Stimulated activated CD8-positive, alpha-beta memory T cell treated with anti-CD3 and anti-CD28 coated beads, Interleukin-7, amount 100 ng/mL, for 1 hour (primary cell): ENCODE measurements at places on chromosomes 5 and 9.

- DNase-seq = no peak
Measured at GRCh38 chr9:5269249-5269715, 35.2 kb downstream of the RLN2 start.

GRCh38 chr9:89579741-89580385 is 24.9 kb upstream of the GADD45G start:
- no peak for DNase-seq

DNA sequence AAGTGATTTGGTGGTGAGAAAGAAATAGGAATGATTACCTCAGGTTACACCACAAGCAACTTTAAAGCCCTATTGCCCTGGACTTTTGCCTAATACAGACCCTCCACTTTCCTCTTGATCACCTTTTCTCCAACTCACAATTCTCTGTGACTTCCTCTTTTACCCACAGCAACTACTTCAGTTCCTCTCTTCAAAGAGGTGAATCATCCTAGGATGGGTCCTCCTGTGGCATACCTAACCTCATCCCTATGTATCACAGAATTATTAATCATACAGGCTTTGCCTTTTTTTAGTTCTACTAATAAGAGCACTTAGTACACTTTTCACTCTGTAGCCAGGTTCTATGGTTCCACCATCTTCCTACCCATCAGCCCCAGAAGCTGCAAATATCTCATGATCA is 19.6 kb upstream of the INSL6 start:
- DNase-seq = no peak

DNA sequence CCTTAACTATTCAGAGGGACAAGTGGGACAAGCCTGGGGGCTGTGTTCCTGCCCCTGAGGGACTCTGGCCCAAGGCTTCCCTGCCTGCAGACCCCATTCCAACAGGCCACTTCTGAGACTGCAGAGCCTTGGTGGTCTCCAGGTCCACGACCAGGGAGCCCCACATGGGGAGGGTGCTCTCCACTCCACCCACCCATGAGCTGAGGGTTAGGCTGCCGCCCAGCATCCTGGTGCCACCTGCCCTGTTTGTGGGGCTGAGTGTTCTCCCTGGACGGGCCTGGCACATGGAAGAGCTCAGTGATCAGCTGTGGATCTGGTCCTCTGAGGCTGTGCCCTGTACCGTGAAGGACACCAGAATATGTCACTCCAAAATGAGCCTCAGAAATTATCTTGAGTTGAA is 2.5 kb upstream of the ABO start:
- no peak for DNase-seq

GRCh38 chr5:110347781-110348180 is 378.7 kb downstream of the TMEM232 start:
- no peak for DNase-seq

GRCh38 chr9:112669326-112669725 is 48.6 kb downstream of the INIP start:
- DNase-seq = no peak

GRCh38 chr9:124855944-124856765 is 2.9 kb downstream of the WDR38 start:
- DNase-seq = no peak

GRCh38 chr5:142315096-142315900 is 9.5 kb downstream of the SPRY4 start:
- DNase-seq = no peak

- no peak for DNase-seq
Measured at GRCh38 chr9:130890870-130891687, 5.5 kb downstream of the QRFP start.
